ENCODE measurements at places on chromosomes 16 and 17.

DNA sequence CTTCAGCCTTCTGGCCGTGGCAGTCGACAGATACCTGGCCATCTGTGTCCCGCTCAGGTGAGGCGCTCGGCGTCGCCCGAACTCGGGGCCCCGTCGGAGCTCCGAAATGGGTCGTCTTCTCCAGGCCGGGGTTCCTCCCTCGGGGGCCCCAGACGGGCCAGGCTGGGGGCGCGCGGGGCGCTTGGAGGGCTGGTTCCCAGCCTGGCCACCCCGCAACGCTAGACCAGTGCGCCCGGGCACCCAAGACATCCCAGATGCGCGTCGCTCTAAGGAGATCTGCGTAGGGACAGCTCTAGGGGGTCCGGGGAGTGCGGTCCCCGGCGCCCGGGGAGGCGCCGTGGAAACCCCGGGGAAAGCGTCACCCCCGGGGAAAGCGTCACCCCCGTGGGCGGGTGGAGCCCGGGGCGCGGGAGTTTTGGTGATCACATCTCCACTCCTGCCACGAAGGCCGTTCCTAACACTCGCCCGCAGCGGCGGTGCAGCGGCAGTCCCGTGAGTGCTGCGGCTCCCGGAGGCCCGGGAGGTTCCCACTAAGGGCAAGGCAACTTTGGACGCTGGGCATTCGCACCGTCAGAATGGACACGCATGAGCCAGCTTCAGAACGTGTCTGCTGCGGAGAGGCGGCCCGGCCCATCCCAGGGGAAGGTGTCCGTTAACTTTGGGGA is 729 bp downstream of the ADORA2B start:
- DNase-seq = peak; percentile 22

DNA sequence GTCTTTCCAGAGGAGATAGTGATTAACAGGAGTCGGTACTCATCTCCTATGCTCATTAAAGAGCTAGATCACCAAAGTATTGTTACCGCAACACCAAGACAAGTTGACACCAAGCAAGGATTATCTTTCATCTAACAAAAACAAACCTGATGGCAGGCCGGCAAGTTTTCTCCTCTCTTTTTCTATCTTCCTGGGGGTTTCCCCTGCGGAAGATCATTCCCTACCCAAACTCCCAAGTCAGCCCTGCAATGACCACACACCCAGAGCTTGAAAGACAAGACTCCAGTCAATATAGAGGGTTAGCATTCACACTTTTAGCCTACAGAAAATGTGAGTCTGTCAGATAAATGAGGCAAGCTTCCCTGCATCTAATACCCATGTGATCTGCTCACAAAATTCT is 312.1 kb downstream of the SOX9 start:
- DNase-seq = no peak

DNA sequence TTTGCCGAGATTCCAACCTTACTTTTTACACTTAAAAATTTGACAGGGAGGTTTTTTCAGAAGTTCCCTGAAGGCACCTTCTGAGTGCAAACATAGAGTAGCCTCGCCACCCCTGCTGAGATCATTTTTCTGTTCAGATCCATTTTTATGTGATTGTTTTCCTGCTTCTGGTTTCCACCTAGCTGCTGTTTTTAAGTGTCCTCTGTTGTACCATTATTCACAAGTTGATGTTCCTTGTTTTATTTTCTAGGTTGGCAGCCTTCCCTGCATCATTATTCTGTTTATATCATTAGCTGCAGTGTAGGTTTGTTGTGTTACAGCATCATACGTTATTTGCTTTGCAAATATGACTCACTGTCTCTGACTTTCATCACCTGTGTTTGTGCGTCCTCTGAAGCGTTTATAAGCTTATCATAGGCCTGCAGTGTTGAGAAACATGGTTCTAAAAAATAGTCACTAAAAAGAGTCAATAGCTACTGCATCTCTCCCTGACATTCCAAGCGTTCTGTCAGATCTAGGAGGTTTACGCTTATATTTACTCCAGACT is 116.9 kb upstream of the CLEC3A start:
- DNase-seq = no peak

DNA sequence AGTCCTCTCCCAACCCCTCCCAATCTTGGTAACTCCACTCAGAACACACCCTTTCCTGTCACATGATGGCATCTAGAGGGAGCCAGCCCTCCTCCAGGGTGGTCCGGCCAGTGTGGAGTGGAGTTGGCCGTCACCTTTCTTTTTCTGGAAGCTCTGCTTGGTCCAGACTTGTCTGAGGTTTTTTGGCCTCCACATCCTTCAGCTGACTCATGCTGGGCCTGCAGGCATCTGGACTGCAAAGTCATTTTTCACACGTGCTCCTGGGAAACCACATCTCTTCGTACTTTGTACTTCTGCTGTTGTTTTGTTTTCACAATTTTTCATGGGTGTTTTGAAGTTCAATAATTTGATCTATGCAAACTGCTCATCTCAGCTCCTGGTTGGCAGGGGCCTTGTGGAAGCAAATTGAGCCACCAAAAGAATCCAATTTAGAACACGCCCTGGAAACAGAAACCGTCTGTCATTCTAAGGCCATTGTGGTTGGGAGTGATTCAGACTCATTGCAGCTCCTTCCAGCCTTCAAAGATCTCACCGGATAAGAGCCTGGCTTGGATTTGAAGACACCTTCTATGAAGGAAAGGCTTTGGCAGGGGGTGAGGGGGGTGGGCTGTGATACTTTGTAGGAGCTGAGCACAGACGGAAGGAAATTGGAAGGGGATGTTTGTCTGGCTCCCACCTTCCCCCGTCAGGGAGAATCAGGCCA is 42.4 kb upstream of the NF1 start:
- peak; percentile 96 for DNase-seq

DNA sequence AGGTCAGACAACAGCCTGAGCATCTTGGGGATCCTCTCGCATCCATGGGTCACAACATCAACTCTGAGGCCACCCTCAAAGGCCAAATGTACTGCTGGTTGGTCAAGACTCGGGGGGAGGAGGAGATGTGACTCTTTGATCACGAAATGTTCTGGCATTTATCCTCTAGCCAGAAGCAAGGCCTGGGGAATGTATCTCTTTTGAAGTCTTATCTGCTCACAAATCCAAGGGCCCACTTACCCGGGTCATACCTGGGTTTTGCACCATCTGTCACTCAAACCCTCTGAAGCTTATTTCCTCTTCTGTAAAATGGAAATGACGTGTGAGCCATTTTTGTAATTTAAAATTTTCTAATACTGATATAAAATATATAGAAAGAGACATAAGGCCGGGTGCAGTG is 13.2 kb downstream of the CA7 start:
- no peak for DNase-seq
